Pancreas (tissue), 10 donors: ENCODE measurements at places on chromosomes 2 and 18. TPM values are rescaled to one million over a fixed set of nuclear protein-coding genes. Genes with fewer than 3 reads are reported as not detected.

Gene ERFE
- total RNA-seq = not detected

Gene IL37
- total RNA-seq = not detected

Gene SMYD1
- total RNA-seq = not detected

Gene CABLES1
- 2.8 TPM for total RNA-seq

Gene UGT1A5
- not detected for total RNA-seq

Gene ADGRF3
- total RNA-seq = 0.28 TPM

Gene ST8SIA3
- total RNA-seq = 3.9 TPM

Gene UNC80
- 2.1 TPM for total RNA-seq

Gene SEPTIN10
- total RNA-seq = 27.1 TPM

Gene DSG4
- total RNA-seq = not detected

Gene OR6B2
- total RNA-seq = not detected

Gene FIGN
- 4.6 TPM for total RNA-seq

Gene ALK
- not detected for total RNA-seq

Gene GREB1
- total RNA-seq = 3.5 TPM

Gene POMC
- 6.6 TPM for total RNA-seq

Gene LIPG
- 1.4 TPM for total RNA-seq

Gene EFEMP1
- 16.2 TPM for total RNA-seq

Gene C18orf63
- not detected for total RNA-seq

Gene CD8B2
- 0.18 TPM for total RNA-seq

Gene ATOH8
- total RNA-seq = 3.8 TPM

Gene LCT
- 0.06 TPM for total RNA-seq

Gene RAB17
- total RNA-seq = 40.5 TPM

Gene CYS1
- 27.9 TPM for total RNA-seq

Gene ASXL3
- total RNA-seq = 1.9 TPM

Gene RGPD8
- 6.8 TPM for total RNA-seq

Gene EFR3B
- total RNA-seq = 0.23 TPM

Gene CCDC68
- total RNA-seq = 0.79 TPM

Gene SERPINB7
- not detected for total RNA-seq

Gene EMILIN1
- 18.7 TPM for total RNA-seq

Gene LYPD6
- total RNA-seq = 1.3 TPM

Gene CPO
- total RNA-seq = 0.28 TPM

Gene SF3B1
- total RNA-seq = 76.4 TPM

Gene SERPINB12
- total RNA-seq = not detected

Gene SMYD5
- 10.1 TPM for total RNA-seq

Gene TMEM17
- total RNA-seq = 1.4 TPM

Gene ZNF892
- total RNA-seq = 2.7 TPM

Gene ABCB11
- total RNA-seq = 0.12 TPM

Gene HADHB
- total RNA-seq = 66.3 TPM

Gene KIF3C
- total RNA-seq = 1.0 TPM

Gene GALNT5
- 0.14 TPM for total RNA-seq

Gene MSH2
- 8.1 TPM for total RNA-seq

Gene OTOS
- total RNA-seq = not detected

Gene C2orf92
- total RNA-seq = 8.2 TPM

Gene RGPD4
- total RNA-seq = not detected

Gene HOXD9
- not detected for total RNA-seq

Gene EMILIN2
- total RNA-seq = 0.43 TPM

Gene LYG2
- total RNA-seq = not detected

Gene NT5C1B
- total RNA-seq = not detected
